ENCODE measurements at places on chromosomes 16 and 17.

DNA sequence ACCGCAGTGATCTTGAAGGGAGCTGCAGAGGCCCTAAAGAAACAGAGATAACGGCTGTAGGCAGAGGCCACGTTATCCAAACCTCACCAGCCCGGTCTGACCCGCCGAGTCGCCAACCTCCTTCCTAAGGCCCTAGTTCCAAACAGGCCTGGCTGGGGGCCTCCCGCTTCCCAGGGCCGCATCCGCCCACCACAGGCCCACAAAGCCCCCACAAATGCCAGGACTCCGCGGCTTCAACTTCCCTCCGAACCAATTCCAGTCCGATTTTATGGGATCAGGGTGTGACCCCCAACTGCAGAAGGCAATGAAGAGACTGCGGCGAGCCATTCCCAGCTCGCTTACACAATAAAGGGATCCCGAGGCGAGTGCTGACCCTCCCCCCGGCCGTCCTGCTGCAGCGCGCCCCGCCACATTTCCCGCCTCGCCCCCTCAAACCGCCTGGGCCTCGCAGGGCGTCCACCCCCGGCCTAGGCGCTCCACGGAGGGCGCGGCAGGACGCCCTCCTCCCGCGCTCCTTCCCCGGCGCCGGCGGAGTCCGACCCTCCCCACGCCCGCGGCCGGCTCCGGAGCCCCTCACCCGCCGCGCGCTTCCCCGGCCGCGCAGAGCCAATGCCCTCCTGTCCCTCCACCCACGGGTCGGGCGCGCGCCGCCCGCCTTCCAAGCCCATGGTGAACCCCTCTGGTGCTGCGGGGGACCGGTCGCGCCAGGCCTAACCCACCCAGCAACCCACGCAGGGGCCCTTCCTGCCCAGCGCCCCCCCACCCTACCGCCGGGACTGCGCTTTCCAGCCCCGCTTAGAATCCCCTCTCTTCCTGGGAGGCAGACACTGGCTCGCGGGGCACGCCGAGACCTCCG, 926 bp downstream of the MYH10 start:
- DNase-seq: no peak

- no peak for DNase-seq
Observed at GRCh38 chr17:64614266-64615027, 47.7 kb downstream of the SMURF2 start.

DNA sequence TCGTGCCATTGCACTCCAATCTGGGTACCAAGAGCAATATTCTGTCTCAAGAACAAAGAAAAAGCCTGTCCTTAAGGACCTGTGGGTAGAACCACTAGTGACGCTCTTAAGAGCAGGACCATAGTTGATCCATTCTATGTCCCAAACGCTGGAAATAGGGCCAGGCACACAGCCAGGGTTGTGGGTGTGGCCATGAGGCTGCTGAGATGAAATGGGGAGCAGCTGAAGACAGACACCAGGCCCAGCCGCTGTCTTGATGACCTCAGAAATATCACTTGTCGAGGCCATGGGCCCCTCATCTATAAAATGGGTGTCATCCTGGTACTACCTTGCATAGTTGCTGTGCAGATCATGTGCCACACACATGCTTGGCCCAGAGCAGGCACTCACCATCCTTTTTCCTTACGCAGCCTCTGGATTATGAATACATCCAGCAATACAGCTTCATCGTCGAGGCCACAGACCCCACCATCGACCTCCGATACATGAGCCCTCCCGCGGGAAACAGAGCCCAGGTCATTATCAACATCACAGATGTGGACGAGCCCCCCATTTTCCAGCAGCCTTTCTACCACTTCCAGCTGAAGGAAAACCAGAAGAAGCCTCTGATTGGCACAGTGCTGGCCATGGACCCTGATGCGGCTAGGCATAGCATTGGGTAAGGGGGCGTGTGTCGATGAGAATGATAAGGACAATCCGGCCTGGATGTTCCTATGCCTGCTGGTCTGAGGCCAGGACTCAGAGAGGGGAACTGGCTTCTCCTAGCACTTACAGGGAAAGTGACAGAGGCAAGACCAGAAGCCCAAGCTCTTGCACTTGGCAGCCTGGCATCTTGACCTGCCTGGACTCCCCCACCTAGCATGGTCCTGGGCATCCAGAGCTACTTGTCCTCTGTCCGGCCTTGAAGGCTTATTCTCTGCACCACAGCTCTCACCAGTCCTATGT, 25.5 kb downstream of the CDH5 start:
- no peak for DNase-seq

DNA sequence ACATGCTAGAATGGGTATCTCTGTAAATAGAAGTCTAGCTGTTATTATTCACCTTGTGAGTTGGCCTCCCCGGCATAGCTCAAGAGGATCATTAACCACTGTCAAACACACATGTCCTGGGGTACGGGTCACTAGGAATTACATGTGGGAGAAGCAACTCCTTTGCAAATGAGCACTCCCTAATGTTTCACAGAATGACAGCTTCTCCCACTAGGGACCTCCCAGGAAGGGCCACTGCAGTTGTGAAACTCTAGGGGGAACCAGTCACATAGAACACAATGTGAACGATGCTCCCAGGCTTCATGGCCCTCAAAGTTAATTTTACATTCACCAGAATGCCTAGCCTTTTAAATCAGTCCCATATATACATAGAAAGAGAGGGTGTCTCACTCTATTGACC, 12.4 kb upstream of the ZNF19 start:
- DNase-seq: no peak

GRCh38 chr16:27737513-27737912, 187.6 kb downstream of the KATNIP start:
- DNase-seq: no peak

DNA sequence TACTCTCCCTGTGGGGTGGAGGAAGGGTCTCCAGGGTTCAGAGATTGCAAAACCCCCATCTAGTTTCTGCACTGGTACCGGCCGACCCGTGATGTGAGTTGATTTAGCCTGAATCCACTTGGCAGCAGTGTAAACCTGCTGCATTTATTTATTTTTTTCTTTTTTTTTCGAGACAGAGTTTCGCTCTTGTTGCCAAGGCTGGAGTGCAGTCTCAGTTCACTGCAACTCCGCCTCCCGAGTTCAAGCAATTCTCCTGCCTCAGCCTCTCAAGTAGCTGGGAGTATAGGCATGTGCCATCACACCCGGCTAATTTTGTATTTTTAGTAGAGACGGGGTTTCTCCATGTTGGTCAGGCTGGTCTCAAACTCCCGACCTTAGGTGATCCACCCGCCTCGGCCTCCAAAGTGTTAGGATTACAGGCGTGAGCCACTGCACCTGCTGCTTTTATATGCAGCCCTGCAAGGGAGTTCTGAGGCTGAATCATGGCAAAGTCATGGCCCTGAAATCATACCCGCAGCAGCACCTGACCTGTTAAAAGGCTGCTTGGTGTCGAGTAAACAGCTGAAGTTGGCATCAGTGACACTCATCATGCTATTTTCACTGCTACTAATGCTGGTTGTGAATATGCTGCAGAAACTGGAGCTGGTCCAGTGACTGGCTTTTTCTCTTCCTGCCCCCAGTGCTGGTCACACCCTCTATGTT, 21.4 kb downstream of the DEXI start:
- no peak for DNase-seq

GRCh38 chr16:12294471-12294870, 317.9 kb downstream of the SNX29 start:
- DNase-seq: no peak

DNA sequence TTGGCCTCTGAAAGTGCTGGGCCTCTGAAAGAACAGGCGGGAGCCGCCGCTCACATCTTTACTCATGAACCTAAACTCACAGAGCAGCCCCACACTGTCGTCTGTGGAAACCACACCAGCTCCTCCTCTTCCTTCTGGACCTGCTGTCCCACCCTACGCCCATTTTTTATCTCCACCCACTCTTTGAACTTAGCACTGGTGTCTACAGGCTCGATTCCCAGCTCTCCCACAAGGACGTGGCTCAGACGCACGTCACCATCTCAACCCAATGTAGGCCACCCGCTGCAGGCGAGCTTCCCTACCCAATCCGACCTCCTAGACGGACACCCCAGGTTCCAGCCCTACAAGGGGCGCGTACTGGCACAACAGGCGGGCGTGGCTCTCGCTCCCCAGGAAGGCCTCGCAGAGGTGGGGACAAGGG, 62.2 kb downstream of the NXN start:
- no peak for DNase-seq

DNA sequence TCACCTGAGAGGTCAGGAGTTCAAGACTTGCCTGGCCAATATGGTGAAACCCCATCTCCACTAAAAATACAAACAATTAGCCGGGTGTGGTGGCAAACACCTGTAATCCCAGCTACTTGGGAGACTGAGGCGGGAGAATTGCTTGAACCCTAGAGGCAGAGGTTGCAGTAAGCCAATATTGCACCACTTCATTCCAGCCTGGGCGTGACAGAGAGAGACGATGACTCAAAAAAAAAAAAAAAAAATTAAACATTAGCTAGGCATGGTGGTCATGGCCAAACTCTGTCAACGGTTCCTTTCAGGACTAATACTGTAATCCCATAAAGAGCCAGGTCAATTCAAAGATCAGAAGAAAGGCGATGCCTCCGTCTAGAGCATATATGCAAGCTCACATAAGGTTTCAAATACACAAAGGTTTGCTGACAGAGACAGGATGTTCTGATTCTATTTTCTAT, 2.4 kb downstream of the RNF157 start:
- no peak for DNase-seq

- no peak for DNase-seq
Observed at GRCh38 chr17:45411348-45412105, 21.1 kb downstream of the ARHGAP27 start.

DNA sequence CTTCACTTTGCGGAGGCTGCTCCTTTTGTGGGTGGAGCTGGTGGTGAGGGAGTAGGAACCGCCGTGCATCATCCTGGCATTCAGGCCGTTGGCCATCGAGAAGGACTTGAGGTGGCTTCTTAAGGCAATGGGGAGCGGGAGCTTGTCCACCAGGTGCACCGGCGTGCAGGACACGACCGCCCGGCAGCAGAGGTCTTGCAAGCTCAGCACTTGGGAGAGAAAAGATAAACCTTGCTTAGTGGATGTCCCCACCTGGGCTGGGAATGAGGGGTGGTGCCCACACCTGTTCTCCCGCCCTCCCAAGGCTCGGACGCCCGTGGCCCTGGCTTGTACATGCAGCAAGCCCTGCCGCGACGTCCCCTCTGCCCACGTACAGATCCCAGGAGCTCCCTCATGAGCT, 9.7 kb upstream of the WDR45B start:
- no peak for DNase-seq

DNA sequence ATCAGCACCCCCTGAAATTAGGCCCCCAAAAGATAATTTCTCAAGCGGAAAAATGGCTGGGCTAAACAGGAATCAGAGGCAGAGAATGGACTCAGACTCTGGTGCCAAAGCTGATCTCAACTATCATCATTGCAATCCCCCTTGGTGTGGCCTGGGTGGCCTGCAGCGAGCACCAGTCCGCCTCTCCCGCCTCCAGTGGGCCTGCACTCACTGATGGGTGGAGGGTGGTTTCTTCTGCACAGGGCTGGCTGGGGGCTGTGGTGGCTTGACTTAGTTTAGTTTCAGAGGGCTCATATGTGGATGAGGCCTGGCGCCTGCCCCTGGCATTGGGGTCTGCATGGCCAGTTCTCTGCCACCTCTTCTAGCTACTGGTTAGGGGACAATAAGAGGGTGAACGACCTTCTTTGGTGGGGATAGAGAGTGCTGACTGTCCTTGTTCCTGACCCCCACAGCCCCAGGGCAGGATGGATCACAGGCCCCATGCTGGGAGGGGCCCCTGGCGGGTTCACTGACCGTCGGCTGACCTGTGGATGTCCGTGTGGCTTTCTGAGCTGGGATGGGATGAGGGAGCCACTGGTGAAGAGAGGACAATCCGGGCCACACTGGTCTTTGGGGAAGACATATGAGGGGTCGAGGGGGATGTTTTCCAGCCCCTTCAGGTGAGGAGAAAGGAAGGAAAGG, 62.7 kb downstream of the SNX20 start:
- DNase-seq: no peak

- no peak for DNase-seq
Observed at GRCh38 chr16:55732496-55732895, 76.7 kb downstream of the SLC6A2 start.

- no peak for DNase-seq
Observed at GRCh38 chr16:10776280-10776679, 32.6 kb downstream of the NUBP1 start.

- DNase-seq: no peak
Observed at GRCh38 chr17:28446716-28447395, 26.6 kb upstream of the SLC13A2 start.

- no peak for DNase-seq
Observed at GRCh38 chr16:77060614-77061013, 130.4 kb upstream of the MON1B start.

DNA sequence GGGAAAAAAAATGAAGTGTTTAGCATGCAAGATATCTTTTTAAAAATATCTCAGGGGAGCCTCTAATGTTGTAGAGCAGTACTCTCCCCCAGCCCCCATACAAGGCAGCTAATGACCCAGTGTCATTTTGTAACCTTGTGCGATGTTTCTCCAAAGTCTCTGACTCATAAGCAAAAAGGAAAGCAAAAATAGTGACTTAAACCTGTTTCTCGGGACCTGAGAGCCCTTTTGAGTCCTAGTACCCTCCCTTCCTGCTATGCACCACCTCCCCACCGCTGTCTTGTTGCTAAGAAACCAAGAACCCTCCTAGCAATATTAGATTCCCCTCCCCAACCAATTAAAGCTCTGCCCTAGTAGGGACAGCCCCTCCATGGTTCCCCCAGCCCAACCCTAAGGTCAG, 2.8 kb downstream of the MYCBPAP start:
- DNase-seq: no peak
